ENCODE measurements at places on chromosomes 11 and 22.

GRCh38 chr22:42368379-42369249 lies 63.6 kb downstream of the NFAM1 start:
- DNase-seq = peak; percentile 58

GRCh38 chr11:64726867-64727530 lies 4.0 kb upstream of the NRXN2 start:
- no peak for DNase-seq

DNA sequence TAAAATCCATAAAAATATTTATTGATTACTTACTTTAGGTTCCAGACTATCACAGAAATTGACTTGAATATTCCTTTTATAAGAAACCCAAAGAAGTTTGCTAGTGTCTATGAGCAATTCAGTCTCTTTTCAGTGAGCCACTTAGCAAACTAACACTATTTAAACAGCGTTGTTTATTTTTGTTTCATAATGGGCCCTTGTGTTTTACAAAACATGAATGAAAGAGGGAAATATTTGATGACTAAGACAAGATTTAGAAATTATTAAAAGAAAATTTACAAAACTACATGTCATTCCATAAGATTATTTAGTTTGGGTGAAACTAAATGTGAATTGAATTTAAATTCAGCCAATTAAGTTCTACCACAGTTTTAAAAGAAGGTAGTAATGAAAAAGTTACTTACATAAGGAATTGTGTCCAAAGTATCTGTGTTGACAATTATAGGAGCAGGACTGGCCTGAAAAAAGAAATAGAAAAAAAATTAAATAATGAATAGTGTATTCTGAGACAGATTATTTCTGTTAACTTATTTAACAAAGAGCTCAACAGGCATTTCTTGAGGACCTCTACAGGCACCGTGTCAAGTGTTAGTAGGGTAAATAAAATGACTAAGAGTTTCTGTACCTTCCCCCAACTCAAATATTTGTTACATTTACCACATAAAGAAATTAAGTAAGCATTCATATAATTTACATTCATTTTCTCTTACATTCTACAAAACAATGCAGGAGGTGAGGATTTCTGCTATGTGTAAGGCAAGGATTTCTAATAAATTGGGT lies 964.9 kb upstream of the CCDC90B start:
- no peak for DNase-seq

- DNase-seq = no peak
These were observed 11.0 kb downstream of the RAB36 start for GRCh38 chr22:23156286-23156685.

- no peak for DNase-seq
These were observed 38.8 kb downstream of the CSRP3 start for GRCh38 chr11:19162951-19163505.

DNA sequence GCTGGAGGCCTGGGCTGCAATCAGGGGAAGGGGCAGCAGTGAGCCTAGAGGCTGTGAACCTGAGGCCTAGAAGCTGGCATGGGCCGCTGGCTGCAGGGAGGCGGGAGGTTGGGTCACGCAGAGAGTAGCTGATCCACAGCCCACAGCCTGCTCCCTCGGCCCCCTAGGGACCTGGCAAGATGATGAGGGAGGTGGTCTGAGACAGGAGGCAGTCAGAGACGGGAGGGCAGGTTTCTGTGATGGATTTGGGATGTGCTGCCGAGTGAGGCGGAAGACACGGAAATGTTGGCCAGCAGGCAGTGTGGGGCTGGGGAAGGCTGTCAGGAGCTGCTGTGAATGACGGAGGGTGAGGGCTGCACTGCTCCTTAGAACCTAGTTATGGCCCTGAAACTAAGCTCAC lies 22.7 kb downstream of the LRFN4 start:
- no peak for DNase-seq

DNA sequence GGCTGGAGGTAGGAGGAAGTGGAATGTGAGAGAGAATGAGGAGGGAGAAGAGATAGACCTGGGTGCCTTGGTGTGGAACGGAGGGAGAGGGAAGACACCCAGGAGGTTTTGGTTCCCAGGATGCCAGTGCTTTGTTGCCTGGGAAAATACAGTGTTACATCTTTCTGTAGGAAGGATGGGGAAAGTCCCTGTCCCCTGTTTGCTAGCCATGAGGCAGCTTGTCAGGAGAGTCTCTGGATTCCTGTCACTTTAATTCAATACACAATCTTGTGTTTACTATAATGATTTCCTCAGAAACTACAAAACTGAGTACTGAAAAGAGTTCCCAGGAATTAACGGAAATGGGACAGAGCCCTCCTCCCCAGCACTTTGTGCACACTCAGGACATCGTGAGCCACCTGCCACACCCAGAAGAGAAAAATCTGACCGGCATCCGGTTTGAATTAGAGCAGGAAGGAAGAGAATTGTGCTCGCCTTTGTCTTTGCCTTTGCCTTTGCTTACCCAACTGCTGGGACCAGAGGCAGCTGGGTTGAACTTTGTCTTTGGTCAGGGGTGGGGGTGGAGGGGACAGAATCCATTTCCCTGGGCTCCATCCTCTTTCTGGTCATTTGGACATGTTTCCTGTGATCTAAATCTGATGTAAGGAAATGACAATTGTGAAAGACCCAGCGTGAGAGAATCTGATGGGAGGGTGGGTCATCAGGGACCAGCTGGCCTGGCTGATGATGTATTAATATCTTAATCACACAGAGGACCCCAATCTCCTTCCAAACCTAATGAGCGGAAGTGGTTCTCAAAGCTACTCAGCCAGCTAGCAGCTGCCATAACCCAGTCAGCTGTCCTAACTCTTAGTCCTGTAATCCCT lies 1.3 kb upstream of the LIMK2 start:
- no peak for DNase-seq

- DNase-seq = no peak
These were observed 636 bp downstream of the PAMR1 start for GRCh38 chr11:35524780-35525179.

Data from NCI-H510A (cell line).